Karpas-422 (cell line): ENCODE measurements at places on chromosomes 7 and 10.
A peak's percentile ranks its signal among the peaks of the same experiment; 100 is the strongest.

GRCh38 chr7:131042269-131043160, 285.2 kb upstream of the MKLN1 start:
- peaks cover 23% of the 10 kb centered on the region for H3K36me3 ChIP-seq
- H3K4me1 ChIP-seq, result peaks cover 12% of the 10 kb centered on the region; the same call in 1 of the 2 replicates
- H3K27me3 ChIP-seq, result no peaks in the 10 kb centered on the region
- H3K27ac ChIP-seq, result no peak overlapping the region

- H3K36me3 ChIP-seq, result no peaks in the 10 kb centered on the region
- no peak overlapping the region for H3K4me3 ChIP-seq
- no peaks in the 10 kb centered on the region for H3K27me3 ChIP-seq
- H3K4me1 ChIP-seq, result no peaks in the 10 kb centered on the region
- no peak overlapping the region for H3K27ac ChIP-seq
Observed at GRCh38 chr7:108442039-108442568, 14.1 kb downstream of the NRCAM start.

DNA sequence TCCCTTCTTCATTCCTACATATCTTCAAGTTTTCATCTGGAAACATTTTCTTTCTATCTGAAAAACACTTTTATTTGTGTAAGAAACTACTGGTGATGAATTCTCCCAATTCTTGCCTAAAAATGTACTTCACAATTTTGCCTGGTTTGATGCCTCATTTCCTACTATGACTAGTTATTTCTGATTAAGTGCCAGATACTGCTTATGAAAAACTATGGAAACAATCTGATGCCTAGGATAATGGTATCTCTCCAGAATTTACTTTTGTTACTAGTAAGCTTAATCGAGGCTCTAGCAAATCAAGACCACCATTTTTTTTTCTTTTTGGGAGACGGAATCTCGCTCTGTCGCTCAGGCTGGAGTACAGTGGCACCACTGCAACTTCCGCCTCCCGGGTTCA, 31.3 kb downstream of the CACUL1 start:
- H3K4me1 ChIP-seq, result peaks cover 46% of the 10 kb centered on the region
- H3K27ac ChIP-seq, result peak overlapping the region; percentile 58
- no peak for DNase-seq
- no peak overlapping the region for H3K4me3 ChIP-seq
- no peaks in the 10 kb centered on the region for H3K27me3 ChIP-seq

- no peak overlapping the region for H3K4me3 ChIP-seq
- no peak overlapping the region for H3K27ac ChIP-seq
- DNase-seq, result no peak
Observed at GRCh38 chr10:20454331-20454730, 442.8 kb downstream of the NEBL start.

GRCh38 chr7:101363196-101363733, 590 bp downstream of the COL26A1 start:
- no peak for DNase-seq
- H3K27ac ChIP-seq, result no peak overlapping the region
- H3K27me3 ChIP-seq, result no peaks in the 10 kb centered on the region
- H3K36me3 ChIP-seq, result no peaks in the 10 kb centered on the region

DNA sequence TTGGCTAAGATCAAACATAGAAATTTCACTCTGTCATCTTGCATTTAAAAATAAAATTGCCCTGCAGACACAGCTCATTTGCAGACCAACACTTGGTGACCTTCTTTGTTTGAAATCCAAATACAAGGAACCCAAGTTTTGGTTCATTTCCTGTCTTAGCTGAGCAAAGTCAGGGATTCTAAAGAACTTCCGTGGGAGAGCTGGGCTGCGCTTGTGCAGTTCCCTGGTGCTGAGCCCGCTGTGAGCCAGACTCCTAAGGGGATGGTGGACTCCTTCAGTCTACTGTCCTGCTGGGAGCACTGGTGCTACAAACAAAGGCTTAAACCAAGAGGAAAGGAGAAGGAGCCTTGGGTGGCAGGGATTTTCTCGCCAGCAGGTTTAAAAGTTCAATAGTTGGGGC, 60.0 kb downstream of the MYOF start:
- no peak overlapping the region for H3K27ac ChIP-seq
- no peak for DNase-seq
- peaks cover 25% of the 10 kb centered on the region for H3K4me1 ChIP-seq
- H3K4me3 ChIP-seq, result no peak overlapping the region

DNA sequence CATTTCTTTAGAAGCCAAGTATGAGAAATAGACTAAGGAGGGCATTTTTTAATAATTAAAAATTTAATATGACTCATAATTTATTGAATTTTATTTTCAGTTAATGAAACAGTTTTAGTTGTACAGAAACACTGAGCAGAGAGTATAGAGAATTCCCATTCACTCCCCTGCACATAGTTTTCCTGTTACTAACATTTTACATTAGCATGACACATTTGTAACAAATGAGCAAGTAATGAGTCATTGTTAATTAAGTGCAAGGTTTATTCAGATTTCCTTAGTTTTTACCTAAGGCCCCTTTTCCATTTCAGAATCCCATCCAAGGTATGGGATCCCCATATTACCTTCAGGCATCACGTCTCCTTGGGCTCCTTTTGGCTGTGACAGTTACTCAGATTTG, 271.5 kb upstream of the FZD8 start:
- H3K4me1 ChIP-seq, result no peaks in the 10 kb centered on the region
- DNase-seq, result no peak
- no peaks in the 10 kb centered on the region for H3K27me3 ChIP-seq

DNA sequence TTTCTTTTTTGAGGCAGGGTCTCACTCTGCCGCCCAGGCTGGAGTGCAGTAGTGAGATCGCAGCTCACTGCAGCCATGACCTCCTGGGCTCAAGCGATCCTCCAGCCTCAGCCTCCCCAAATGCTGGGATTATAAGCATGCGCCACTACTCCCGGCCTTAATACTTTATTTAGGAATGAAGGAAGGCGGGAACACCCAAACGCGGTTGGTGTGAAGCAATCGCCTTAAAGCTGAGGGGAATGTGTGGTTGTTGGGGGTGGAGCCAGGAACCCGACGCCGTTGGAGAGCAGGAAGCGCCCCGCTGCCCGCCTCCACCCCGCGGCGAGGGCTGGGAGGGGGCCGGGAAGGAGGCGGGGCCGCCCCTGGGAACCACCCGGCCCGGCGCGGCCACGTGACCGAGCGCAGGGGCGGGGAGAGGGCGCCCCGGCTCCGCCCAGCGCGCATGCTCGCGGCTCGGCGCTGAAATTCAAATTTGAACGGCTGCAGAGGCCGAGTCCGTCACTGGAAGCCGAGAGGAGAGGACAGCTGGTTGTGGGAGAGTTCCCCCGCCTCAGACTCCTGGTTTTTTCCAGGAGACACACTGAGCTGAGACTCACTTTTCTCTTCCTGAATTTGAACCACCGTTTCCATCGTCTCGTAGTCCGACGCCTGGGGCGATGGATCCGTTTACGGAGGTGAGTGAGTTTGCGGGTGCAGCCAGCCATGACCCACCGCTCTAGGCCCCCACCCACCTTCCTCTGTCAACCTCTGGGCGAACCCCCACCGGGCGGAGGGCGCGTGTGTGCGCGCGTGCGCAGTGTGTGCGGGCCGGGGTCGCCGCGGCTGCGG, at the start of gene ANLN:
Gene ANLN, plus strand, starts transcription at position 492 of the 828 bp plus-strand sequence. Its CDS starts 165 bp downstream, at position 657.
- no peaks in the 10 kb centered on the region for H3K27me3 ChIP-seq
- DNase-seq, result peak; percentile 96
- peaks cover 17% of the 10 kb centered on the region for H3K4me1 ChIP-seq
- peak within 1 kb of the TSS; percentile 75 for H3K27ac ChIP-seq

- H3K4me1 ChIP-seq, result peaks cover 7% of the 10 kb centered on the region
- DNase-seq, result no peak
- no peak overlapping the region for H3K27ac ChIP-seq
- H3K4me3 ChIP-seq, result no peak overlapping the region
Observed at GRCh38 chr10:120931999-120932398, 80.8 kb downstream of the WDR11 start.

DNA sequence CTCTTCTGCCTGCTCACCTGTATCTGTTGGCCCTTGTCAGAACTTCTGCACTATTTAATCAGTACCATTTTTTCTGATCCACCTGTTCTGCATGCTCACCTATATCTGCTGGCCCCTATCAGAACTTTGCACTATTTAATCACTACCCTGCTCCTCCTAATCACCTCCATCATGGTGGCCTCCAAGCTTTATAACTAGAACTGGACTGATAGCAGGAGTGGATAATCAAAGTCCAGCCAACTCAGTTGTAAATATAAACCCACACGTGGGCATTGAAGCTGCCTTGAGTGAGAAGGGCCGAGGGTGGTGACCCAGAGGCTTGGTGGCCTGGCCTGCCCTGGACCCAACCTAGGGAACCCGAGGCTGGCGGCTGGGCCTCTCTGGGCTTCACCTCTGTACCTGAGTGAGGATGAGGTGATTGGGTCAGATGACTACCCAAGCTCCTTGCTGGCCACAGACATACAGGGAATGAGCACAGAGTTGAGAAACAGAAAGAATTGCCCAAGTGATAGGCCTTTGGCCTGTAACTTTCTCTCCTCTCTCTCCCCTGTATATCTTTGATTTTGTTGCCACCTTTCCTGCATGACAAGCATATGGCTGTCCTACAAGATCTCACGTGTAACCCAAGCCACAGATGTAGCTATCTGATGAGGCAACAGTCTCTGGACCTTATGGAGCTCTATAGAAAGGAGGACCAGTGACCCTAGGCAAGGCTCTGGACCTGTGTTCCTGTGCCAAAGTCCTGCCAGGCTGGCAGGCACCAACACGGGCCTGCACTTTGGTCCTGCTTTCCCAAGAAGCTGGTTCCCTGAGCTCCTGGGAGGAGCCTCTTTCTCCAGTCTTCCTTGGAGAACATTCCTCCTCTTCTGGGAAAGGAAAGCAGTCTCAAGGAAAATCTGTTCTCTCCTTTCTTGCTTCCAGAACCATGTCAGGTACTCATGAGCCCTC, 23.4 kb upstream of the FAM3C start:
- no peaks in the 10 kb centered on the region for H3K4me1 ChIP-seq
- DNase-seq, result no peak
- H3K4me3 ChIP-seq, result no peak overlapping the region
- H3K27me3 ChIP-seq, result no peaks in the 10 kb centered on the region
- no peak overlapping the region for H3K27ac ChIP-seq

DNA sequence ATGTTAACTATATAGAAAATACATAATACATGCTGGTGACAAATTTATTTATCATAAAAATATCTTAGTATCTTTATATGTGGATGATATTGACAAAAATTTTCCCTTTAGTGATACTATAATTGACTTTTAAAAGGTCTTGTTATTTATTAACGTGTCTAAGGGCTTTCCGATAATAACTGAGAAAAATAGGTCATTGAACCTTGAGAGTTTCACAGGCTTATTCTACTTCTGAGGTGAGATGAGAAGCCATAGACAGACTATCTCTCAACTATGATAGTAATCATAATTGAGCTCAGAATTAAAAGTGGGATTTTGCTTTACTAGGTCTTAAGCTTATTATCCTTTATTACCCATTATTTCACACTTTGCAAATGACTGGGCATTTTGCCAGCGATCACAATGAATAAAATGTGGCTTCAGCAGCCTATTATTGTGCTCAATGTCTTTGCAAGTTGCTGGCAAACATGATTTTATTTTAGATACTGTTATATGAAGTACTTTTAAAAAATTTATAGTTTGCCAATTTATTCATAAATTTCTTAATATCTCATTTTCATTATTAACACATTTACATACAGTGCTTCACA, 574.5 kb downstream of the ZWINT start:
- no peaks in the 10 kb centered on the region for H3K4me1 ChIP-seq
- H3K36me3 ChIP-seq, result no peaks in the 10 kb centered on the region
- no peaks in the 10 kb centered on the region for H3K27me3 ChIP-seq
- no peak overlapping the region for H3K4me3 ChIP-seq

GRCh38 chr7:100472854-100473499, 6.0 kb downstream of the TSC22D4 start:
- peaks cover 30% of the 10 kb centered on the region for H3K4me1 ChIP-seq

GRCh38 chr7:90061077-90061476, 93.2 kb upstream of the STEAP1 start:
- no peaks in the 10 kb centered on the region for H3K4me1 ChIP-seq
- H3K36me3 ChIP-seq, result no peaks in the 10 kb centered on the region
- H3K27me3 ChIP-seq, result no peaks in the 10 kb centered on the region
- no peak overlapping the region for H3K27ac ChIP-seq
- no peak for DNase-seq
- no peak overlapping the region for H3K4me3 ChIP-seq

DNA sequence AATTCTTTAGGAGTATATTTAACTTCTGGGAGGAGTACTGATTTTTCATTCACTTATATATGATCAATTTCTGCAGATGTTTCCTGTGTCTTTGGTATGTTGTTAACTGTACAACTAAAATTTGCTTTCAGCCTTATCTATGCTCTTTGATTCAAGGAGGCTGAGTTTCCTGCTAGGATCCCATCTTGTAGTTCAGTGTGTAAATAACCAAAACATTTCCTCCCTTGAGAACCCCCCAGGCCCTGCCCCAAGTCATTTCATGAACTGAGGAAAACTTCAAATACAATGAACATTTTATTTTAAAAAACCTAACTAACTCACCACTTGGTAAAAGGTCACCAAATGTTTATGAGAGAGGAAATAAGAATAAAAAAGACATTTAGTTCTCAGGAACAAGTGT, 55.5 kb downstream of the VWA2 start:
- no peak overlapping the region for H3K27ac ChIP-seq
- no peak for DNase-seq
- no peaks in the 10 kb centered on the region for H3K27me3 ChIP-seq
- no peaks in the 10 kb centered on the region for H3K36me3 ChIP-seq
- H3K4me1 ChIP-seq, result no peaks in the 10 kb centered on the region
- no peak overlapping the region for H3K4me3 ChIP-seq

- H3K4me3 ChIP-seq, result no peak overlapping the region
- DNase-seq, result no peak
- no peaks in the 10 kb centered on the region for H3K27me3 ChIP-seq
- no peaks in the 10 kb centered on the region for H3K4me1 ChIP-seq
- H3K36me3 ChIP-seq, result no peaks in the 10 kb centered on the region
- H3K27ac ChIP-seq, result no peak overlapping the region
Observed at GRCh38 chr10:103254538-103255325, 9.0 kb downstream of the RPEL1 start.

DNA sequence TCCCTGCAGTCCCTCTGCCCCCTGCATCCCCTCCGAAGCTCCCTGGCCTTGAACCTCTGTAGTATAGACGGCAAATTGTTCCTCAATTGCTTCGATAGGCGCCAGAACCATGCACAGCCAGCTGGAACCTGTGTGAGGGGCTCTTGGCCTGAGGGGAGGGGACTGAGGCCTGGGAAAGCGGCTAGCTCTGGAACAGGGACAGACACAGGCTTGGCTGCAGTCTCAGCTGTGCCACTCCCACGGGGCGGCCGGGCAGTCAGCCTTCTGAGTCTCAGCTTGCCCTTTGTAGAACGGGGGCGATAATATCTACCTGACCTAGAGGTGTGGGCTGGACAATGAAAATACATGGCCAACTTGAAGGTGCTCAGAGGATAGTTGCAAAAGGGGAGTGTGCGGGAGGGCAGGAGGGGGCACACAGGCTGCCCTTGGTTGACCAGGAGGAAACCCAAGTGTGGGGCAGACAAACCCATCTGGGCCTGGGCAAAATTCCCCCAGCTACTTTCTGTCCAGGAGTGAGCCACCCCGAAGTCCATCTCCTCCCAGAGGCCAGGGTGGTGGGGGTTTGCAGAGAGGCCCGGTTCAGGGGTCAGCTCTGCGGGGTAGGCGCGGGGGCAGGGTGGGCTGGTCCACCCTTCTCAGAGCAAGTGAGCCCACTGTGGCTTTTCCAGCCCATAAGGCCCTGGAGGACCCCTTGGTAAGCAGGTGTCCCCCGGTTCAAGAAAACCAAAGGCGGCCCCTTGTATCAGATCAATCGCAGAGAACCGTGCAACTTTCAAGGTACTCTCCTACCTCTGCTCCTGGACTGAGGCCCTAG, 4.6 kb downstream of the CRYGN start:
- DNase-seq, result no peak
- H3K4me1 ChIP-seq, result peaks cover 4% of the 10 kb centered on the region; the same call in 1 of the 2 replicates
- H3K4me3 ChIP-seq, result no peak overlapping the region
- no peak overlapping the region for H3K27ac ChIP-seq

GRCh38 chr7:11831736-11832495, at the start of gene THSD7A:
Gene THSD7A (minus strand): TSS chr7:11832198. CDS start chr7:11831946, 252 bp downstream.
- no peaks in the 10 kb centered on the region for H3K27me3 ChIP-seq
- H3K4me3 ChIP-seq, result no peak within 1 kb of the TSS
- no peaks in the 10 kb centered on the region for H3K36me3 ChIP-seq
